ENCODE measurements at places on chromosomes 2 and 18.
A peak's percentile ranks its signal among the peaks of the same experiment; 100 is the strongest.

GRCh38 chr2:137250401-137250800 lies 485.1 kb downstream of the THSD7B start:
- no peak for DNase-seq

DNA sequence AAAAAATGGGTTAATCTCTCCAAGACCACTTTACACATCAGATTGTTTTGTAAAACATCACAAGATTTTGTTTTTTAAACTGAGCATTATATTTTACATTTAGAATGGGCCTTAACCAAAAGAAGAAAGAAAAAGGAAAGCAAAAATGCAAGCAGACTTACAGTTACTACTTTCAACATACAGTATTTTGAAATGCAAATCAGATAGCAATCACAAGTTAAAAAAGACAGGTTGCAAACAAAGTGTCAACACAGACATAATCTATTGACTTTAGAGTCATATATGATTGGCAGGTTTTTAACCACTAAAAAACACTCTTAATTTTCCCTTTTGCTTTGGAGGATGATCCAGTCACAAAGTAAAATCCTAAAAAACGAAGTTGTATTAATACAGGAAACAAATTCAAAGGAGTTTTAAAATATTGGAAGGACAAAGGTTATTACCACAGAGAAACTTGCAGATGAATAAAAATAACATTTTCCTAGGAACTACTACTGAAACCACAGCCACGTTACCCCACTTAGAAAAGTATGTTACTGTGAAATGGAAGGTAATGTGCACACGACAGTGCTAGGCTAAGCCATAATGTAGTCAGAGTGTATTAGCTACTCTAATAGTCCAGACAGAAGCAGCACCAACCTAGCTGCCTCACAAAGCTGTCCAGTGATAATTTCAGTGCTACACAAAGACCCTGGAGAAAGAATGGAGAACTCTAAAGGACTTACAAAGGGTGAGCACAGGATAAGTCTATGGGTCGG lies 22.9 kb downstream of the DARS1 start:
- no peak for DNase-seq

- no peak for DNase-seq
Observed at GRCh38 chr2:71602581-71602980, 149.2 kb downstream of the DYSF start.

- DNase-seq: no peak
Observed at GRCh38 chr2:203871371-203871983, 3.9 kb downstream of the CTLA4 start.

GRCh38 chr2:181446985-181447384 lies 10.2 kb upstream of the ITGA4 start:
- no peak for DNase-seq

DNA sequence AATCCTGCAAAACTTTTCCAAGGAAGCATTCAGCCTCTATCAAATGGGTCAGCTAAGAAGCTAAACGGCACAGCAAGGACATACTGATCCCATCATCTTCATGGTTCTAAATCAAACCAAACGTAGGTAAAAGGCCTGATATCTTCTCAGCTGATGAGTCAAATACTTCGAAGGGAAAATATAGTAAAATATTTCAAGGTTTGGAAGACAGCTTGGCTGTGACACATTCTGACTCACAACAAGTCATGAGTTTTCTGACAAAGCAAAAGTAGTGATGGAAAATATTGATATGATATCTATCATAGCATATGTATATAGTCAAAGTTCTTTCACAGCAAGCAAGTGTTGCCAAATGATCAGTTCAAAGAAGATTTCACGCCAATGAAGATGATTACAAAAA lies 31.5 kb downstream of the DOCK10 start:
- no peak for DNase-seq

DNA sequence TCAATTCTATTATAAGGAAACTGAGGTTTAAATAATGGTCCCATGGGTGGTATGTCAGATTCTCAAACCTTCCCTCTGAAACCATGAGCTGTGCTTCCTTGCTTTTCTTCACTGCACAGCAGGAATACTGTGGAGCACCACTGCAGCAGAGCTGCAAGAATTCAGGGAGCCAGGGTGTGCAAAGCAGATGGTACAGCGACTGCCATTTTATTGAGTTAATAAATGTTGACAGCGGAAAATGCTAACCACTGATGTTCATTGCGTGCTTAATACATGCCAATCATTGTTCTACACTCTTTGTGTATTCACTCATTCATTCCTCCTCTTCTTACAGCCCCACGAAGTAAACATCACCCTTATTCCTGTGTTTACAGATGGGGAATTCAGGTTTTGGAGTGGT lies 152.2 kb upstream of the THSD7B start:
- no peak for DNase-seq

- no peak for DNase-seq
Observed at GRCh38 chr18:47800756-47801155, 129.7 kb downstream of the SMAD2 start.

DNA sequence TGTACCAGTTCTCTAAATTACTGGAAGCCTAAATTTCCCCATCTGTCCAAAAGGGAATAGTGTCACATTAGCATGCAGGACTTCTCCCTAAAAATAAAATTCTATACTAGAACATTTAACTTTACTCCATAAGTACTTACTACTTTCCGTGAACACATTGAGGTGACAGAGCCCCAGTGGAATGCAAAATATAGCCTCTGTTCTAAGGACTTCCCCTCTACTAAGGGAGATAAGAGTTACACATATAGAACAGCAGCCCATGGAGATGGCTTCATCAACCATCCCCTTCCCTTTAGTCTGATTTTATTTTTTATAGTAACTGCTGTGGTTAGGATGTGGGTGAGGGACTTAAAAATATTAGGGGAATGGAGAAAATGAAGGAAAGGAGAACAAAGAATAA lies 68.9 kb upstream of the STPG4 start:
- no peak for DNase-seq

DNA sequence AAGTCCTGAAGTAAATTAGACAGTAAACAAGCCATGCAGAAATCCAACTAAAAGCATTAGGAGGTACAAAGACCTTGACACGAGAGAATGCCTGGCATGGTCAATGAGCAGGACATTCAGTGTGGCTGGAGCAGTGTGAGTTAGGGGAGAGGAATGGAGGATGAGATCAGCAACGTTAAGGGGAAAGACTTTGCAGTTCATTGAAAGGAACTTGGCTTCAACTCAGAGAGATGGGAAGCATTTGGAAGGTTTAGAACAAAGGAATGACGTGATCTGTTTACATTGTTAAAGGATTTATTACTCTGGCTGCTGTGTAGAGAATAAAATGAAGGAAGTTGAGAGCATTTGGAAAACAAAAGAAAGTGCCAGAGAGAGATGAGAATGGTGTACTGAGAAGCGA lies 621.3 kb downstream of the XIRP2 start:
- no peak for DNase-seq

GRCh38 chr18:54873884-54874255 lies 45.6 kb downstream of the RAB27B start:
- DNase-seq: no peak

- DNase-seq: no peak
Observed at GRCh38 chr2:148719941-148720436, 75.4 kb downstream of the EPC2 start.

- DNase-seq: peak; percentile 75
Observed at GRCh38 chr18:23828426-23828825, 139.2 kb downstream of the LAMA3 start.

All from CD4-positive, alpha-beta T cell treated with Interferon gamma for 1 hour (primary cell).